ENCODE measurements at places on chromosomes 13 and 19.

DNA sequence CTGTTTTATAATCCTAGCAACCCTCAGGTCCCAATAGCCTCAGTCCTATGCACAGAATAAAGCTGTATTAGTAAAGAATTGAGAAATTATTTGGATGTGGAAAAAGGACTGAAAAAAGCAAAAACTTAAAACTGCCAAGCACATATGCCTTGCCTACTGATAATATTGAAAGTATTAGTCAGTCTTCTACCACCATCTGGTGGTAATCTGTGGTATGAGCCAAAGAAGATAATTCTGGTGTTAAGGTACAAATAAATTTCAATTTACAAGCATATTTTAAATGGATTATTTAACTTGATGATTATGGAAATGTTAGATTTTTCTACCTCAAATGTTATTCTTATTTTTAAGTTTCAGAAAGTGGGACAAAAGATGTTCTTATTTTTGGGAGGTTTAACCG lies 460.3 kb upstream of the KLHL1 start:
- DNase-seq, result no peak

DNA sequence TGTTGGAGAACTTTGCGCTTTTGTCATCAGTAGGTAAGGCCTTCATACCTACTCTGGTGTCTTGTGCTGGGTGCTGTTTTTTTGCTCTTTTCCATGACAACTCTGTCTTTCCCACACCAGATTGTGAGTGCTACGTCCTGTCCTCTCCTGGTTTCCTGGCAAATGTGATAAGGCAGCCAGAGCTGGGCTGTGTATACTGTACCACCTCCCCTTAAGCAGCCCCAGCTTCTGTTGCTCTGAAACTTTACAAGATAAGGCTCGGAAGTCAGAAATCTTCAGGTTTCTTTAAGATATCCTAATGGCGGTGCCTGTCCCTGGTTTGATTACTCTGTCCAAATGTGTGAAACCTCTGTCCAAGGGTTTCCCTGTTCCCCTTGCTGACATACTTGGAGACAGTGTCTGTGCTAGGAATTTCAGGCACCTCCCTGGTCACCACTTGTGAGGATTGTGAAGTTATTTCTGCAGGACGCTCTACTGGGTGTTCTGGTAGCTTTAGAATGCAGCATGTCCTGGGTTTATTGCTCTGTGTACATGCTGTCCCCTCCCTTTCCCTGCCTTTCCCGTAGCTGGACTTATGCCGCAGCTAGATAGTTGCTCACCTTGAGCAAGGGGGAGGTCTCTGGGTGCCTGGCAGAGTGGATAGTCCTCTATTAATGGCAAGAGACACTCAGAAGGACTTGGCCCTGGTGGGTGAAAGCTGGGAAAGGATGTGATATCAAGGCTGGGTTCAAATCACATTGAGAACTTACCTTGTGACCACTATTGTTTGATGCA lies 7.0 kb downstream of the ZNF749 start:
- no peak for DNase-seq

GRCh38 chr19:5547881-5548280 lies 19.9 kb downstream of the TINCR start:
- no peak for DNase-seq

DNA sequence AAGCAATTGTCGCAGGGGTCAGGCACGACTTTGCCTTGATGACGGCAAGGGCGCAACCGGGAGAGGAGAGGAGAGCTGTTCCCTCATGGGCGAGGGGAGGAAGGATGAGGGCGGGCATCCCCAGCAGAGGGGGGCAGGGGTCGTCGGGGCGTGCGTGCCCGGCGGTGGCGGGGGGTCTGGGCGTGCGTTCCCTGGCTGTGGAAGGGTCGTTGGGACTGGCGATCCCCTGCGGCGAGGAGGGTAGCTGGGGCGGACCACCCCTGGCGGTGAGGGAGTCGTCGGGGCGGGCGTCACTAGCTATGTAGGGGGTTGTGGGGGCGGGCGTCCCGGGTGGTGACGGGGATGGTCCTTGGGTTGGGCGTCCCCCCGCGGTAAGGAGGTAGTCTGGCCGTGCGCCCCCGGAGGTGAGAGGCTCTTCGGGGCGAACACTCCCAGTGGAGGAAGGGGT lies 1.7 kb downstream of the COMP start:
- no peak for DNase-seq

DNA sequence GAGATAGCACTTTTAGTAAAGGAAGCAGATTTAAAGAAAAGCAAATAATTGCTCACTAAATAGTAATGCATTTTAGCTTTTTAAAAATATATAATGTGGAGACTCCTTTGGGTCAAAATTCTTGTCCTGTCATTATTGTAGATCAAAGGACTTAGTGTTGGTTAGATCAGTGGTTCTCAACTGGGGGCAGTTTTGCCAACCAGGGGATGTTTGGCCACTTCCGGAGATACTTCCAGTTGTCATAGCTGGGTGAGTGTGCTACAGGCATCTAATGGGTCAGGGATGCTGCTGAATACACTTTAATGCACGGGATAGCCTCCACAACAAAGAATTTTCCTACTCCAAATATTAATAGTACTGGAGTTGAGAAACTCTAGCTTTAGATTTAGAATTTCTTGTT lies 126.8 kb downstream of the LMO7 start:
- no peak for DNase-seq
